ENCODE measurements at places on chromosomes 16 and 17.

DNA sequence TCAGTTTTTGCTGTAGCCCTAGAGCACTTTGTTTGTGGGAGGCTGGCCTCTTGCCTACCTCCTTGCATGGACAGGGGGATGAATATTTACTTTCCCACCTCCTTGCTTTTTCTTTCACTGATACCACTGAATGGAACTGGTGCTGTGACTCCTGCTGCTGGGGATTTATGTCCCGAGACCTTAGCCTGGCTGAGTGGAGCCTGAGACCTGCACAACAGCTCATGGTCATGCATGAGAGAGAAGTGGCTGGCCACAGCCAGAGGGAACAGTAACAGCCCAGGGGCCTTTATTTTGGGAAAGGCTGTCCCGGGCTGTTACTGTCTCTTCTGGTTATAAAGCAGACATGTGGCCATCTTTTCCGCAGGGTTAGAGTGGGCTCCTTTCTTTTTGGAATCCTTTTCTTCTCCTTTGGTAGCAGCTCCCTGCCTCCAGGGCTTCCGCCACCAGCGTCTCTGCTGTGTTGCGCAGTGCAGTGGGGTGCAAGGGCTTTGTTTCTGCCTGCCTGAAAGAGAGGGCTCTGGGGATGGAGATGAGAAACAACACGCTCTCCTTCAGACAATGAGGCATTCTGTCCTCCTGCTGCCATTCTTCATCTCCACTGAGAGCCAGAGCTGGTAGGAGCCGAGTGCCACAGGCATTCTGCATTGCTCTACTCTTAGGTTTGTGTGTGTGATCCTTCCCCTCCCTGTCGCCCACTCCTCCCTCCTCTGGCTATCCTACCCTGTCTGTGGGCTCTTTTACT, 14.5 kb downstream of the SNX11 start:
- no peak for DNase-seq

DNA sequence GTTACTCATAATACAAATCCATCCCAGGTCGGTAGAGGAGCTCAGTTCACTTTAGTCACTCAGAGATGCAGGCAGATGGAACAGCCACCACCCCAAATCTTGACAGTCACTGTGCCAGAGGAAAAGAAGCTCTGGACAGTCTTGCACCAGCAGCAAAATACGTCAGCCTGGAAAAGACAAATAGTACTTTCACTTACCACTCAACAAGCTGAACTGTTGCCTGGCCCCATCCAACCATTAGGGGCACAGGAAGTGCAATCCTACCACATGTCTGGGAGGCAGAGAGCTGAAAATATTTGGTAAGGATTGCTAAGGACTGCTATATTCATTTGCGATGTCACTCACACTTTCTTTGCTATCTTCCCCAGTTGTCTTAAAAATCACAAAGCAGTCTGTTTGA, 239.1 kb upstream of the TOX3 start:
- no peak for DNase-seq

- no peak for DNase-seq
These were observed 48.7 kb upstream of the NLK start for GRCh38 chr17:27993723-27994310.

DNA sequence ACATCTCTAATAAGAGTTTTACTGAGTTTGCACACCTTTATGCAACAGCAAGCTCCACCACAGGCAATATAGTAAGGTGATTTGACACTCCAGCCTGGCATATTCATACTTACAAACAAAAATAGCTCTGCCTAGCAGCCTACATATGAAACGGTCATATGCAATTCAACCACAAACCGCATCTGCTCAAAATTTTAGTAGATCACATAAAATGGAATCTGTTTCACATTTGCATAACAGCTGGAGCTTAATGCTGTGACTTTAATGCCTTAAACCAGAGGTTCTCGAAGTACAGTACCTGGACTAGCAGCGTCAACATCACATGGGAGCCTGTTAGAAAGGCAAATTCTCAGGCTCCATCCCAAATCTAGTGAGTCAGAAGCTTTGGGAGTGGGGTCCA, 578.4 kb downstream of the CDH11 start:
- no peak for DNase-seq

DNA sequence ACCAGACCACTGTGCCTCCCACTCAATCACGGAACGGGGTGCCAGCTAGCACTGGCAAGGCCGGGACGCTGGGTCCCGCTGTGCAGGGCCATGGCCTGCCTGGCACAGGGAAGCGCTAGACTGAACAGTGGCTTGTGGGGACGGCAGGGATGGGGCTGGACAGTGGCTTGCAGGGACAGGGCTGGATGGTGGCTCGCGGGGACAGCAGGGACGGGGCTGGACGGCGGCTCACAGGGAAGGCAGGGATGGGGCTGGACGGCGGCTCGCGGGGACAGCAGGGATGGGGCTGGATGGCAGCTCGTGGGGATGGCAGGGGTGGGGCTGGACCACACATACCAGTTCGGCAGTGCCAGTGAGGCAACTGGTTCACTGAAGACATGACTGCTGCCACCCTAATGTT, 32.6 kb downstream of the LMF1 start:
- no peak for DNase-seq

DNA sequence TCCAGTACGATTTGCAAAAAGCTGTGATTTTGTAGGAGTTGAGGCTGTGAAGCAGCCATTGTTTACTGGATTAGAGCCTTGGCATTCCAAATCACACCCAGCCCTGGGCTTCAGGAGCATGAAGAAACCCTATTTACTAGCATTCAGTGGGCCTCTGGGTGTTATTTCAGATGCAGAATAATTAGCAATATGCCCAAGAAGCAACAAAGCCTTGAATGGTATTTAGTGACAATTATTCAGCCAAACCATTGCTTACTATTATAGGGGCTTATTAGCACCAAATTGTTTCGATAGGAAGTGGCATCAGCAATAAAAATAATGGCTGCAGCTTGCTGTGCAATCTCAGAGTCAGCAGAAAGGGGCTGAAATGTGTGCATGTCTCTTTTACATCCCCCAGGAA, 166.6 kb upstream of the SHISA6 start:
- DNase-seq = no peak

DNA sequence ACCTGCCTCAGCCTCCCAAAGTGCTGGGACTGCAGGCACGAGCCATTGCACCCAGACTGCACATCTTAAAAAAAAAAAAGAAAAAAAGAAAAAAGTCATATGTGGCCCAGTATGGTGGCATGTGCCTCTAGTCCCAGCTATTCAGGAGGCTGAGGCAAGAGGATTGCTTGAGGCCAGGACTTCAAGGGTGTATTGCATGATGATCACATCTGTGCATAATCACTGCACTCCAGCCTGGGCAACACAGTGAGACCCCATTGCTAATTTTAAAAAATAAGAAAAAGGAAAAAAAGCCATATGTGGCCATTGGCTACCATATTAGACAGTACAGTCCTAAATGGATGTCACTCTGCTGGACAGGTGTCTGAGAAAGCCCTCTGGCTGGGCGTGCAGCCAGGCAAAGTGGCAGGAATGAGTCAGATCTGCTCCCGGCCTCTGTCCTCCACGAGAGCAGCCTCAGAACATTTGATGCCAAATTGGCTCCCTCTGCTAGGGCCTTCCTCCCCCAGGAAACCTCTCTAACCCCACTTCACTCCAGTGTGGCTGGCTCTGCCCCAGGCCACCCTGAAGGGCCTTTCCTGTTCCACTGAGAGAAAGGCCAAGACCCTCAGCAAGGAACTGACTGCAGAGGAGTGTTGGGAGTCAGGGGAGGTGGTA, 14.7 kb downstream of the CA7 start:
- no peak for DNase-seq

GRCh38 chr17:38925263-38925995, at the start of gene LASP1NB:
TSS of gene LASP1NB (plus strand) at chr17:38925614.
- peak; percentile 39 for DNase-seq

GRCh38 chr17:2850991-2851390, 54.8 kb downstream of the RAP1GAP2 start:
- no peak for DNase-seq

DNA sequence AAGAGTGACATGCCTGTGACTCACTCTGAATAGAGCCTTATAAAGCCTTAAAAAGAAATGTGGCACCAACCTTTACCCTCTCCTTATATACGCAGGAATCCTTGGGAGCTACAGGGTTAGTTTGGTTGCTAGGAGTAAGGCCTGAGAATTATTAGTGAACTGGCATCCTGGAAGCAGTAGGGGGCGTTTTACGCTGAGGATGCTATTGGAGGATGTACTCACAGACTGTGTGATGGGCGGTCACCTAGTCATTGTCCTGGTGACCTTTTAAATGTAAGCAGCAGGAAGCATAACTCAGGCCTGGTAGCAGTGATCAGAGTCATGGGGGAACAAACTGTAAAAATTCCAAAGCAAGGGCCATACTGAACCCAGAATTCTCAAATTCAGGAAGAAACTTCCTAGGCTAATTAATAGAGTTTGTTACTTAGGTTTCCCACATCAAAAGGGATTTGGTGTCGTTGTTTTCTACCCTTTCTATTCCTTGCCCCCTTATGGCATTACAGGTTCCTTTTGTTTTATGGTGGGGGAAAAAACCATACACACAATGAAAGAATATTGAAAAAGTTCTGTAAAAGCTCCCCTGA, 153.8 kb downstream of the SNX11 start:
- DNase-seq = no peak

GRCh38 chr17:76690596-76691280, 20.0 kb downstream of the MXRA7 start:
- no peak for DNase-seq

- no peak for DNase-seq
These were observed 102.2 kb upstream of the HLF start for GRCh38 chr17:55162556-55162946.

DNA sequence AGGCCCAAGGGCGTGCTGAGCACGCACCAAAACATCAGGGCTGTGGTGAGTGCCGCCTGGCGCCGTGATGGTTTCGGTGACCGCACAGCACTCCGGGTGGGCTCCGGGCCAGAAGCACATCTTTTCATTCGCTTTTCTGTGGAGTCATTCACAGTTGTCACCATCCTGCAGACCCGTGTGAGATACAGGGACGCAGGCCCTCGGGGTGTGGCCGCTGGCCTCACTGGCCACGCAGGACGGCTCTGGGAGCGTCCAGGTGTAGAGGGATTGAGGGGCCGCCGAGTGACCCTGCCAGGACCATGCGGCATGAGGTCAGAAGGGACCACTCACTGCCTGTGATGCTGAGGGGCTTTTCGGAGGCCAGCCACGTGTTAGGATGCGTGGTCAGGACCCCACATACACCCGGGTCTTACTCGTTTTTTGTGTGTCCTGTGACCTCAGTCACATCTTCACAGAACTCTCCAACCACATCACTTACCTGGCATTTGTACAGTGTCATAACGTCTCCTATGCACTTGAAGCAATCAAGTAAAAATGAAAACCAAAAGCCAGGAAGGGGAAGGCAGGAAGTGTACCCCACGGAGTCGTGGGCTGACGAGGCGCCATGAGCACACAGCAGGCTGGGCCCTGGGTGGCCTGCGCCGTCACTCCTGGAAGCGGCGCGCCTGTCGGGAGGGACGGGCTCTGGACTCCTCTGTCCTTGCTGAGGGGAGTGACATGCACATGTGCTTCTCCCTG, 7.8 kb downstream of the ACSF3 start:
- DNase-seq = no peak

DNA sequence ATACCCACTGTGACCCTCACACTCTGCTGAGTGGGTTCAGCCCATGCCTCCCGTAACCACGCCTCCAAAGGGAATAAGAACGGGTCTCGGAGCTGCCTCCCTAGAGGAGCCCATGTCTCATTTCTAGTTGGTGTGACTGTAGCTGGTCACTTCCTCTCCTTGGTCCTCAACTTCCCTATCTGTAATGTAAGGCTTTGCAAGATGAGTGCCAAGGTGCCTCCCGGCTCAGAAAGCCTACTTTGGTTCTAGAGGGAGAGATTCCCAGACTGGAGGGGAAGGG, 20.8 kb downstream of the C16orf74 start:
- DNase-seq = no peak

DNA sequence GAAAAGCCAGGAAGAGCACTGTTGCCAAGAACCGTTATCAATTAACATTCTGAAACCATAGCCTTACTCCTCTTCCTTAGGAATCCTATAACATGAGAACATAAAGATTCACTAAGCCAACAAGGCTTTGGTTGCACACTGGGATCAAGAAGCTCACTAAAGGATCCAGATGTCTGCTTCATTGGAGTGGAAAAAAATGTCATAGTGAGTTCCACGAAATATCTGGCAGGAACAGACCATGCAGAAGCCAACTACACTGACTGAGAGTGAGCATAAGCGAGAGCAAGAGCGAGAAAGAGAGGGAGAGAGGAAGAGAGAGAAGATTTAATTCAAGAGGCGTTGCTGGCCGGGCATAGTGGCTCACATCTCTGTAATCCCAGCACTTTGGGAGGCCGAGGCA, 13.4 kb upstream of the MEIOC start:
- no peak for DNase-seq

GRCh38 chr17:77196251-77196650, 55.5 kb downstream of the SEC14L1 start:
- no peak for DNase-seq

DNA sequence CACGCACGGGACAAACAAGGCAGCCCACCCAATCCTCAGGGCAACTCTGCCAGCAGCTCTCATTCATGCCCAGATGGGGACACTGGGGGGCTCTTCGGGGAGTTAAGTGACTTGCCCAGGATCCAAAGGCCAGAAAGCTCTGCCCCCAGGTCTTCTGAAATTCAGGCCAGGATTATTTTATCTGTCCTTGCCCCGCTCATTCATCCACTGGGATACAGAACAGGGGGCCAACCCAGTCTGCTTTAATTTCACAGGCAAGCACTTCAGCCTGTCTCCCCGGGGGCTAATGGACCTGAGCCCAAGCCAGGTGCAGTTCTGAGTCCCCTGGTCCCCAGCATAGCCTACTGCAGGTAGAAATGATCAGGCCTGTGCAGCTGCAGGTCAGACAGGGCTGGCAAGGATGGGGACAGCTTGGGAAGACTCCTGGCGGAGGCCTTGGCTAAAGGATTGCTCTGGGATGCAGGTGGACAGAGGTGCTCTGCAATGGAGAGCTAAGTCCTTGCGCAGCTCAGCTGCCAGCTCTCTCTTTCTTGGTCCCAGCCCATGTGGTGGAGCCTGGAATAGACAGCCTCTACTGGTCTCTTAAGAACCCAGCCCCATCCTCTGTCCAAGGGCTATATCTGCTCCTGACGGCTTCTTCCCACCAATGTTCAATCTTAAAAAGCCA, 766 bp upstream of the B3GNT9 start:
- no peak for DNase-seq

- DNase-seq = no peak
These were observed at the start of gene TCAP for GRCh38 chr17:39664581-39665561. TSS of gene TCAP (plus strand) at chr17:39665349. CDS start at chr17:39665360, 11 bp downstream.

GRCh38 chr17:27157898-27158297, 136.0 kb upstream of the WSB1 start:
- DNase-seq = no peak

- DNase-seq = no peak
These were observed 21.9 kb downstream of the ST3GAL2 start for GRCh38 chr16:70416748-70417616.

DNA sequence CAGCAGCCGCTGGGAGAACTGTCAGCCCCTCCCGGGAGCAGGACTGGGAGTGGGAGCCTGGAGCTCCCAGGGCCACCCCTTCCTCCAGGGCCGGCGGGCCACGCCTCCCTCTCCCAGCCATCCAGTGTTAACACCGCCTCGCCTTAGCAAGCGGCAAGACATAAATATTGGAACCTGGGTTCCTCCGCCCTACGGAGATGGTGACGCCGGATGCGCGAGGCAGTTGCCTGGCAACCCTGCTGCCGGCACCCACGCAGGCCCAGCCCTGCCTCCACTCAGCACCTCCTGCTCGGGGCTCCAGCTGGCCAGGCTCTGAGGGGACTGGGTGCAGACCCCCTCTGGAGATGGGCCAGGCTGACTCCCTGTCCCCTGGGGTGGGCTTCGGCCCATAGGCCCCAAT, 27.4 kb upstream of the CACNA1H start:
- no peak for DNase-seq

GRCh38 chr17:40615068-40615840, 32.4 kb downstream of the SMARCE1 start:
- DNase-seq = no peak

- no peak for DNase-seq
These were observed 94.0 kb downstream of the CACNG1 start for GRCh38 chr17:67138392-67138791.

Measured in effector memory CD8-positive, alpha-beta T cell (primary cell).